ENCODE measurements at places on chromosomes 2 and 18.
A peak's percentile ranks its signal among the peaks of the same experiment; 100 is the strongest.

- no peak for DNase-seq
Measured at GRCh38 chr18:13356032-13356431, 137.5 kb downstream of the LDLRAD4 start.

GRCh38 chr2:24973812-24974211, 2.1 kb upstream of the DNAJC27 start:
- DNase-seq, result no peak

- DNase-seq, result no peak
Measured at GRCh38 chr2:59297816-59298215, 1056.7 kb upstream of the FANCL start.

- DNase-seq, result no peak
Measured at GRCh38 chr2:70460333-70460732, 93.3 kb downstream of the TGFA start.

- no peak for DNase-seq
Measured at GRCh38 chr2:100812573-100812972, 7.4 kb upstream of the NPAS2 start.

DNA sequence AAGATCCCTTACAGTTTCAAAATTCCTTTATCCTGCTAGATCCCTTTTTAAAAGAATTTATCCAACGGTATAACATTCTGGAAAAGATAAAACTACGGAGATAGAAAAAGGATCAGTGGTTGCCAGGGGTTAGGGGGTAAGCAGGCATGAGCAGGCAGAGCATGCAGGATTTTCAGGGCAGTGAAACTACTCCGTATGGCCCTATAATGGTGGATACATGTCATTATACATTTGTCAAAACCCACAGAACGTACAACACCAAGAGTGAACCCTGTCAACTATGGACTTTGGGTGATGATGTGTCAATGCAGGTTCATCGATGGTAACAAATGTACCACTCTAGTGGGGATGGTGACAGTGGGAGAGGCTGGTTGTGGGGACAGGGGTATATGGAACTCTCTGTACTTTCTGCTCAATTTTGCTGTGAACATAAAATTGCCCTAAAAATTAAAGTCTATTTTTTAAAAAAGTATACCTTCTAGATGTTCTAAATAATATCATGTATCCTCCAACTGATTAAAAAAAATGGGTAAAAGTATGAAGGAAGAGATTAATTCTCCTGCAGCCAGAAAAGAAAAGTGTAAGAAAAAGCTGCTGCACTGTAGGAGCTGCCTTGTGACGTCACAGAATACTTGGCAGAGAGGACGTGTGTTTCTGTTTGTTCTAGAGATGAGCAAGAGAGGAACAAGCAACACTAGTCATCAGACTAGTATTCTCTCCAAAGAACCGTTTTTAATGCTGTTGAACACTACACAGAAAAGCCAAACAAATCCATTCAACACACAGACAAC, 23.6 kb downstream of the ANKRD44 start:
- DNase-seq, result no peak

- no peak for DNase-seq
Measured at GRCh38 chr2:142582317-142582716, 295.1 kb upstream of the KYNU start.

DNA sequence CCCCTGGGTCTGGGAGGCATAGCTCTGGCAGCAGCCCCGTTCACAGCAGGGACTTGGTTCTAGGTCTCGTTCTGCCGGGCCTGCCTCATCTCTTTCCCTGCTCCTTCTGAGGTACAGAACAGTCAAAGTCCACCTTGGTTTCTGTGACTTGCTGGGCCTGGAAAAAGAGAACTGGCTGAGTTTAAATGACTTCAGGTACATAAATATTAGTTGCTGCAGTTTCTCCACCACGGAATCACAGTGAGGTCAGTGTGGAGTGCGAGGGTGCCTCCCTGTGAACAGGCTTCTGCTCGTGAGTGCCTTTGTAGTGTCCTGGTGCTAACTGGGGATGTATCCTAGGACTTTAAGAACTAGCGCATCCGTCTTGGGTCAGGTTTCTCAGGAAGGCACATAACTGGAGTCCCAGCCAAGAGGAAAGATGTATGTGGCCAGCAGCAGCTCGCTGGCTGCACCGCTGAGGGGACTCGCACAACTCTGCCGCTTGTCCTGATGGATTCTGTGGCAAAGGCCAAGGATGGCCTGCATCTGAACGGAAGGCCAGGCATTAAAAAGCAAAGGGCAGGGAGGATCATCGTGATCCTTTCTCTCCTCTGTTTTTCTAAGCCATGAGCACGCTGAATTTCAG, 188.6 kb downstream of the SH3RF3 start:
- no peak for DNase-seq

GRCh38 chr2:20452551-20452950, 5.7 kb downstream of the RHOB start:
- no peak for DNase-seq

DNA sequence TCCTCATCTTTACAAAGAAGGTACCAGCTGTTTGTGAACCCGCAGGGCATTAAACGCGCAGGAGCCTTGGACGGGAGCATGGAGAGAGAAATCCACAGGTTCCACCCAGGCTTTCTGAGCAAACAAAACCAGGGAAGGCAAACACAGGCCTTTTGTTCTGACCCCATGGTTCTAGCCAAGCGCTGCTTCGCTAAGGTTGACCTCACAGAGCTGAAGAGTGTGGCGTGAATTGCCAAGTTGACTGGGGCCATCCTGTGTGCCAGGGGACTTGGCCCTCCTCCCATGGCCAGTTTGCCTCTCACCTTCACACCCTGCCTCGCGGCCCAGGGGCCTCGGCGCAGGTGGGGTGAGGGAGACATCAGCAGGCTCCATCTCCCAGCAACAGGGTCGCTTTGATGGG, 74.1 kb downstream of the VAPA start:
- DNase-seq, result no peak

DNA sequence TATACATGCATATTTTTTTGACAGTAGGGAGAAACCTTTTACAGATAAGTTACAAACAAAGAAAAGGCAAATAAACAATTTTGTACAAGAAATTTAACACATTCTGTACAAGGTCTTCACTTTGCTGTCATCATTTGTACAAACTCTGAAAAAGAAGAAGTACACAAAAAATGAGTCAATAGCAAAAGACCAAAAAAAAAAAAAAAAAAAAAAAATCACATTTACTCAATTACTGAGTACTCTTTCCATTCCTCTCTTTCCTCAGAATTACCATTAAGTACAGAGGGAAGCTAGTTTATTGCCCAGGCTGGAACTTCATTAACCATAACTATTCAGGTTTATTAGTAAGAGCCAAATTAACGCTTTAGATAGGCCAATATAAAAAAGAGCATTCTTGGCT, 5.6 kb upstream of the STPG4 start:
- DNase-seq, result no peak

DNA sequence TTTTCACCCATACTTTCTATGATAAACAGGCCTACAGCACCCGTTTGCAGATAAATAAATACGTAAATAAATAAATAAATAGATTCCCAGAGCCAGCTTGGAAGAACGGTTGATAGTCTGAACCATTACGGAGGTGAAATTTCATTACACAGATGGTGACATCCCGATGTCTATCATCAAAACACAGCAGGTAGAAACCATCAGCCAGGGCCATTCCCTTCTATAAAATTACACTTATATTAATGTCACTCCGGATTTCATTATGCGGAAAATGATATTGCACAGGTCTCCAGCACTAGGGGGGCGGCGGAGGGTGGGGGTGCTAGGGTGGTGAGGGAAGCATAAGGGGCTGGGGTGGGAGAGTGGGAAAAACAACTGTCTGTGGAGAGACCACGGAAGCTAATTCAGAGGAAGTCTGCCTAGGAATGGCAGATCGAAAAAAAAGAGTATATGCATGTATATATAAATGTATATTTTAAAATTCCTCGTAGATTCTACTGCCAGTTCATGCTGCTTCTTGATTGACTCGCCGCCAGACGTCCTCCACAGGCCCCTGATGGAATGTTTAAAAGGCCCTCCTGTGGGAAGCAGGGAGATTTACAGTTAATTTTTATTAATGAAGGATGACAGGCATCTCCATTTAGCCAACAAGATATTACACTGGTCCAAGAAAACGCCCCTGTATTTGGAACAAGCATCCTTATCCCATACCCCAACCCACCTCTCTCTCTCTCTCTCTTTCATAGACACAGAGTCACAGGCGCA, 1906.0 kb upstream of the PIK3C3 start:
- no peak for DNase-seq

DNA sequence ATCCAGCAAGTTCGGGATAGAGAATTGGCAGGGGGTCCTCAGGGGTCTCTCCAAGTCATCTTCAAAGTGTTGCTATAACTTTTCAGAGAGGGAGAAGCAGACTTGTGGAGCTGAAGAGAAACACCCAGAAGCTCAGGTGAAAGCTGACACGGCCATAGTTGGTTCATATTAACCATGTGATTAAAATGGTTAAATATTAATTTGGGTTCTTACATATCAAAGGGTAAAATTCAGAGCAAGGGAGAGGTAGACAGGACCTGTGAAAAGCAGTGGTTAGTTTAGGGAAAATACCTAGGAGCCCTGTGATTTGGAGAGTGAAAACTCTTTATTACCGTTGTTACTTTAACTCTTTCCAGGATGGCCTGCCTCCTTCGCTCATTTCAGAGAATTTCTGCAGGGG, at the start of gene UGT1A6:
UGT1A6 (plus strand) TSS at position 243 of the 400 bp plus-strand sequence; CDS start at position 358, 115 bp downstream.
- DNase-seq, result no peak

DNA sequence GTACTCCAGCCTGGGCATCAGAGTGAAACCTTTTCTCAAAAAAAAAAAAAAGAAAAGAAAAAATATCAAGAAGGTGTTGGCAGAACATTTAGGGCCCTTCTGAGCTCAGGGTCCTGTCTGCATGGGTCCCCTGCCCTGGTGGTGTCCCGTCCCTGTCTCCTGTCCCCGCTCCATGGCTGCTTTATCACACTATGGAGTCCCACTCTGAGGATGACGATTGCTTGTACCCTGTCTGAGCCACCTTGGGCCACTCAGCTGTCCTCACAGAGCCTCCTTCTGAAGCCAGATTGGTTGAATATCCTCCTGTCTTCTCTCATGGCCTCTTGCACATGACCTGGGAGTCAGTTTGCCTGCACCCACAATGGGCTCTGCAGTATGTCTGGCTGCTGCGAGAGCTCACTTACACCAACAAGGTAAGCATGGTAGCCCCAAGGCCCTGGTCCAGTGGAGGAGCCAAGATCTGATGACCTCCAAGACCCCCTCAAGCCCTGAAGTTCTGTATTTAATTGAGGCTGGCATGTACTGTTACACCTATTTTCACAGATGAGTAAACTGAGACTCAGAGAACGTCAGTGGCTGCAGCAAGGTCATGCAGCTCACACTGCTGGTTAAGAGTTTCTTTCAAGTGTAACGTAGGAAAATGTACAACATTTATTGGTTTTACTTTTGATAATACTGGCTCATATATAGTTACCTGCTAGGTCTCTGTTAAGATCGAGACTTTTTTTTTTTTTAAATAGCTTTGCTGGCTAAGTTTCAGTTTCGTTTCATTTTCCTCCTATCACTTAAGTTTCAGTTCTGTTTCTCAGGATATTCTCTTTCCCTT, 16.9 kb upstream of the ZCCHC2 start:
- DNase-seq, result peak; percentile 51

DNA sequence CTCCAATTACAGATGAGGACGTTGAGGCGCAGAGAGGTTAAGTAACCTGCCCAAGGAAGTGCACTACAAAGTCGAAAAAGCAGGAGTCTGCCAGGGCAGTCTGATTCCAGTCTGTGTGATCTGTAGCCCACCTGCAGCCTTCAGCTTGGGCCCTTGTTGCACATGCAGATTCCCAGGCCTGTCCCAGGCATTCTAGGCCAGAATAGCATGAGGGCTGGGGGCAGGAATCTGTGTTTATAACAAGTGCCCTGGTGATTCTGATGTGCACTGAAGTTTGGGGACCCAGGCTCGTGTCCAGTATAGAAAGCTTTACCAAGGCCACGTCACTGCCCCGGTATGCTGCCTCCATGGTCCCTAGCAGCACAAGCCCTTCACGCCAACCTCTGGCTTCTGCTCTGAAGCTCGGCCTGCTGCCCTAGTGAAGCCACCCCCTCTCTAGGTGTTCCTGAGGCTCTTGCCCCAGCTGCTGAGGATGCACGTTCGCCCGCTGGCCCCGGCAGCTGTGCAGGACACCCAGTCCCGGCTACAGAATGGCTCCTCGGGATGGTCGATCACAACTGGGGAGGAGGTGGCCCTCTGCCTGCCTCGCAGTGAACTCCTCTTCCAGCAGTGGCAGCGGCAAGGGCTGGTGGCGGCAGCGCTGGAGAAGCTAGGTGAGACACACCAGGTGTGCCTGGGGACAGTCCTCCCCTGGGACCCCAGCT, 4.6 kb downstream of the CHRNG start:
- no peak for DNase-seq

- DNase-seq, result no peak
Measured at GRCh38 chr2:178844701-178845100, 37.5 kb upstream of the TTN start.
